ENCODE measurements at places on chromosomes 16 and 17.

DNA sequence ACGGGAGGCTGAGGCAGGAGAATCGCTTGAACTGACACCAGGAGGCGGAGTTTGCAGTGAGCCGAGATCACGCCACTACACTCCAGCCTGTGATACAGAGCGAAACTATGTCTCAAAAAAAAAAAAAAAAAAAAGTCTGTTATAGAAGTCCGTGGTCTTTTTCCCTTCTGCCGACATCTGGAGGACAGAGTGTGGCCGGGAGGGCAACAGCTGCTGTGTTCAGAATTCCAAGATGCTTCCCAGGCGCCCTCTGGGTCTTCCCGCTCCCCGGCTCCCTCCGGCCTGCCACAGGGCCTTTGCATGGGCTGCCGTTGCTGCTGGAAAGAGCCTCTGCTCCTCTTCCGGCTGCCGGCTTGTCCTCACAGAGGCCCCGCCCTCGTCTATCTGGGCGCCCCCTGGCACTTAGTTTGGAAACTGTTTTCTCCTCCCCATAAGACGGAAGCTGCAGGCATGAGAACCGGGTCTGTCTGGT lies 2.4 kb upstream of the CACNA1H start:
- no peak for DNase-seq

GRCh38 chr16:58460219-58460610 lies 39.7 kb upstream of the NDRG4 start:
- no peak for DNase-seq

- no peak for DNase-seq
These were observed 17.3 kb downstream of the RABEP1 start for GRCh38 chr17:5299383-5299782.

GRCh38 chr16:29857133-29857760 lies 5.8 kb downstream of the CDIPT start:
- DNase-seq, result no peak

GRCh38 chr17:19006698-19007097 lies 2.1 kb upstream of the FAM83G start:
- no peak for DNase-seq

- DNase-seq, result no peak
These were observed 11.3 kb downstream of the PLD2 start for GRCh38 chr17:4818276-4818675.

GRCh38 chr17:9414471-9414870 lies 161.1 kb downstream of the STX8 start:
- peak; percentile 57 for DNase-seq

- DNase-seq, result no peak
These were observed 619.9 kb upstream of the SOX9 start for GRCh38 chr17:71500761-71501555.

DNA sequence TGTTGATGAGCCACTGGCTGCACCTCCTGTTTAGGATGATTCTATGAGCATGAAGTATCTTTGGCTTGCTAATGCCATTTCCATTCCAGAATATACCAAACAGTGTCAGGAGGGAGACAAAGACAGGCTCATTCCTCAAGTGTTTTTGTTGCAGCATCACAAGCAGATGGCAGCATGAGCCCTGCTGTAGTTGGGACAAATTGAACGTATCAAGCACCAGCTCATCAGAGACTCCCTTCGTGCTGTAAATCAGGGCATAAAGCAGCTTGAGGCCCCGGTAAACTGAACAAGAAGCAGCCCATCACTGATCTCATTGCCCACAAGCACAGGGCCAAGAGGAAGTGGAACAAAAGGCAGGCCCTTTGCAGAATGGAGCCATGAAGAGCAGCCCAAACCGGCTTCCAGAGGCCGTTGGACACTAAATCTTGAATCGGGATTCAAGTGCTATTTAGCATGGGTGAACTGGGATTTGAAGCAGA lies 45.9 kb upstream of the HS3ST3A1 start:
- no peak for DNase-seq

GRCh38 chr17:63840591-63841349 lies 1.7 kb downstream of the SMARCD2 start:
- no peak for DNase-seq

DNA sequence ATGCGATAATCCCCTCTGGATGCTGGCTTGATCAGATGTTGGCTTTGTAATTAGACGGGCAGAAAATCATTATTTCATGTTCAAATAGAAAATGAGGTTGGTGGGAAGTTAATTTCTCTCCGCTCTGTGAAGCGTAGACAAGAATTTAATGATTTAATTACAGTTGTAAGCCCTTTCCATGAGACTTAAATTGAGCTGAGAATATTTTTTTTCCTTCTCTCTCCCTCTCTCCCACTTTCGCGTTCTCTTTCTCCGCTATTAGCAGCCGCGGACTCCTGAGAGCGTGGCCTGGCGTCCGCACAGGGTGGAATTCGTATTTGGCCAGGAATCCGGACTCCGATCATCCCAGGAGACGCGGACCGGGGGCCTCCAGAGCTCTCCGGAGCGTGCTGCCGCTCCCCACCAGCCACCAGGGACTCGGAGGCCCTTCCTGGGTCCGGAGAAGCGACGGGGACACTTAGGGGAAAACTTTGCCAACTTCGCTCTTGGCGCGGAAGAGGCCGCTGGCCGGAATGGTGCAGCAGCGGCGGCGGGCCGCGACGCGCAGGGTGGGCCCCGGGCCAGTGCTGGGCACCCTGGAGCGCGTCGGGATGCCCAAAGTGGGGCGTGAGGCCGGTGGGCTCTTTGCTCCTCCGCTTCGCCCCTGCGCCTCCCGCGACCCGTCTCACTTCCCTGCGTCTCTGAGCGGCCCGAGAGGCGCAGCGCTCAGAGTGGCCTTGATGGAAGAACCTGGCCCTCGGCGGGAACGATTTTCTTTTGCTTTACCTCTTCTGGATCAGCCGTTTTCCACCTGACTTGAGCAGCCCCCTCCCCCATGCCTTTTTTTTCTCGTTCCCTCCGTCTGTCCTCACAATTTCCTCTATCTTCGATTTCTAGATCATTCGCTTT lies 3.6 kb upstream of the IRX3 start:
- no peak for DNase-seq

DNA sequence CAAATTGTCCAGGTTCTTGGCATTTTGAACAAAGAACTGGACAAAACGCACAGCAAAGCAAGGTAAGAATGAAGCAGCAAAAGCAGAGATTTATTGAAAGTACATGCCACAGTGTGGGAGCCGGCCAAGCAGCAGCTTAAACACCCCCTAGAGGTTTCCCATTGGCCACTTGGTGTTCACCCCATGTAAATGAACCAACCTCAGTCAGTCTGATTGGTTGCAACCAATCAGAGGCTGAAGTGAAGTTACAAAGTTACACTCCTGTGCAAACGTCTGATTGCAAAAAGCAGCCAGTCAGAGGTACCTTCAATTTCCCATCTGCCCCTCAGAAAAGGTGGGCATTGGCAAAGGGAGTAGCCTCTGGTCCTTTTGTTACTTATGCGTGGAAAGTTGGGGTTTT lies 8.8 kb upstream of the ZNF263 start:
- DNase-seq, result no peak

DNA sequence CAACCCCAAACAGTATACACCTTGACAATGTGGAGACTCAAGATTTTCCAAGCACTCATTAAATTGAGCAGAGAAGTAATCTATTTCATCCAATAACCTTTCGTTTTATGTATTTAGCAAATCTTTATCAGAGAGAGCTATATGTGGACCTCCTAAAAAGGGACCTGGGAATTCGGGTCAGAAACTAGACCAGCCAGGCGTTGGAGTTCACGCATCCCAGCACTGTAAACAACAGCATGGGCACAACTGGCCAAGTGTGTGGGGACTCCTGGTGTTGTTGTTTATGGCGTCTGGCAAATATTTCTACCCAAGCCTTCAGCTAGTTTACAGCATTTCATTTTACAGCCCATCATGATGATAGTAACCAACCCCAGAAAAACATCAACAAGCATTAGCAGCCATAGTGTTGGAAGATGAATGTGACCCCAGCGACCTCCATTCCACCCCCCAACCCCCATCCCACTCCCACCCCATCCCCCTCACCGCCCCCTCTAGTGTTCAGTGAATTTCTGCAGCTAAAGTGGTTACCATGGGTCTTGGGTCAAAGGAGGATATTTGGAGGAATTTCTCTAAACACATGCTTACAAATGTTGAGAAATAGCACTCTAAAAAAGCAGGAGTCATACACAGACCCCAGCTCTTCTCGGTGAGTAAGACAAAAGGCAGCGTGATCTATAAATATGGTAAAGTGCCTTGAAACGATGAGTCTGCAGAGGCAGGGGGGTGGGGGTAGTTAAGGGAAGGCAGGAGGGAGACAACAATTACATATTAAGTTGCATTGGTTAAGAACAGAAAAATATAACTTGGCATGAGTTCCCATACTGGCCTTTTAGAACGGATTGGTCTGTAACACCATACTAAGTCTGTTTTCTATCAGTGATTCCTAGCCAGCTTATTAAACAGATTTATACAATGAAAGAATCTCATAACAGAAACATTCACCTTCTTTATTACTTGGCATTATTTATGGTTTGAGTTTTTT lies 91.4 kb upstream of the TBX2 start:
- no peak for DNase-seq

- no peak for DNase-seq
These were observed 8.5 kb downstream of the ALDH3A2 start for GRCh38 chr17:19656851-19657581.

GRCh38 chr17:13429201-13429600 lies 172.5 kb downstream of the HS3ST3A1 start:
- DNase-seq, result no peak

GRCh38 chr16:85858984-85859817 lies 39.8 kb upstream of the IRF8 start:
- DNase-seq, result no peak

- peak; percentile 41 for DNase-seq
These were observed 354 bp upstream of the ESRP2 start for GRCh38 chr16:68236137-68236825.

DNA sequence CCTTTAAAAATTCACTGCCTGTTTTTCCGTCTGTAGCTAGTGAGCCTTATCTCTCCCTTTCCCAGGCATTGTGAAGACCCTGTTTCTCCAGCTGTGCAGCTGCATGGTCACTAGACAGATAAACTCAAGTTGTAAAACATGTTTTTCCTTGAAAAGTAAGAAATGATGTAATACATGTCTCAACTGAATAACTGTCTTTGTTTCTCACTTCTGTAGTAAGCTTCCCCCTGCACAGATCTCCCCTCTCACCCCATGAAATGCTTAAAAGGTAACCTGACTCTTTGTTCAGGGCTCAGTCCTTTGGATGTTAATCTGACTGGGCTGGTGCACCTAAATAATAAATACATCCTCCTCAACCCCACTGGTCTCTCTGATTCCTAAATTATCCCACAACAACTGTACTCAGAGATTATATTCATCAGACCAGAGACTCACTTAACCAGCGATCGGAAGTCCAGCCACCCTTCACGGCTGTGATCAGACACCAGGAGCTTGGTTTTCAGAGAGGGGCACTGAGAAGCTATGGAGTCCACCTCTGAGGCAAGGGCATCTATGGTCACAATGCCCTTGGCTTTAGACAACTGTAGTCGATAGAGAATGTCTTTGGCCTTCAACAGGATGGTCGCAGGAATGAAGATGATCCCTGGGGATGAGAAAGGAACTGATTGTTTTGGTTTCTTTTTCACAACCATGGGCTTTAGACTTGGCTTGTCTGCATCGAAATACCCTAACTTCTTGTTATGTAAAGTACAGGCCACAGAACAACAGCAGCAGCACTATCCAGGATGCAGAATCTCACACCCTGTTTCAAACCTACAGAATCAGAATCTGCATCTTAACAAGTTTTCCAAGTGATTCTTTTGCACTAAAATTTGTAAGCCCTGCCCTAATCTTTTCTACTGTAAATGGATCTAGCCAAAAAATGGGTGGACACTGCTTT lies 15.4 kb downstream of the ACSM1 start:
- no peak for DNase-seq

Measured in GM19239 (cell line).